ENCODE measurements at places on chromosomes 2 and 18.

DNA sequence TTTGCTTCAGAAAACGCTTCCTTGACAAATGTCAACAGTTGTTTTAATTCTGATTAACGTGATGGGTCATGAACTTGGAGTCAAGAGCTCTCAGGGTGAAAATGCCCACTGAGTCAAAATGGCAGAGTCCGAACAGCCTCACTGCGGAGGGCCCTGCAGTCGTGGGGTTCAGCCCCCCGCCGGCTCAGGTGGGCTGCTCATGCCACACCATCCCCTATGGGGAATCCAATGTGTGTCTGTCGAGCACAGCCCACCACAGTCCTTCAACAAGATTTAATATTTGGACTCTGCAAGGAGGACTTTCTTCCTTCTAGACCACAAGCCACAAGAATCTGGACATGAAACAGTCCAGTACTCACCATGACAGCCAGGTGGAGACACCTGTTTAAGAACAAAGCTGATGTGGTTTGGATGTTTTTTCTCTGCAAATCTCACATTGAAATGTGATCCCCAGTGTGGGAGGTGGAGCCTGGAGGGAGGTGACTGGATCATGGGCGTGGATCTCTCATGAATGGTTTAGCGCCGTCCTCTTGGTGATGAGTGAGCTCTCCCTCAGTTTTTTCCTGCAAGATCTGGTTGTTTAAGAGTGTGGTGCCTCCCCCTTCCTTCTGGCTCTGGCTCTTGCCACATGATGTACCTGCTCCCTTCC is 201.0 kb downstream of the NDUFA10 start:
- DNase-seq = no peak

- DNase-seq = no peak
Measured at GRCh38 chr2:146927080-146927711, 917.6 kb upstream of the ACVR2A start.

GRCh38 chr2:216989340-216990129 is 129.7 kb upstream of the TNP1 start:
- no peak for DNase-seq

DNA sequence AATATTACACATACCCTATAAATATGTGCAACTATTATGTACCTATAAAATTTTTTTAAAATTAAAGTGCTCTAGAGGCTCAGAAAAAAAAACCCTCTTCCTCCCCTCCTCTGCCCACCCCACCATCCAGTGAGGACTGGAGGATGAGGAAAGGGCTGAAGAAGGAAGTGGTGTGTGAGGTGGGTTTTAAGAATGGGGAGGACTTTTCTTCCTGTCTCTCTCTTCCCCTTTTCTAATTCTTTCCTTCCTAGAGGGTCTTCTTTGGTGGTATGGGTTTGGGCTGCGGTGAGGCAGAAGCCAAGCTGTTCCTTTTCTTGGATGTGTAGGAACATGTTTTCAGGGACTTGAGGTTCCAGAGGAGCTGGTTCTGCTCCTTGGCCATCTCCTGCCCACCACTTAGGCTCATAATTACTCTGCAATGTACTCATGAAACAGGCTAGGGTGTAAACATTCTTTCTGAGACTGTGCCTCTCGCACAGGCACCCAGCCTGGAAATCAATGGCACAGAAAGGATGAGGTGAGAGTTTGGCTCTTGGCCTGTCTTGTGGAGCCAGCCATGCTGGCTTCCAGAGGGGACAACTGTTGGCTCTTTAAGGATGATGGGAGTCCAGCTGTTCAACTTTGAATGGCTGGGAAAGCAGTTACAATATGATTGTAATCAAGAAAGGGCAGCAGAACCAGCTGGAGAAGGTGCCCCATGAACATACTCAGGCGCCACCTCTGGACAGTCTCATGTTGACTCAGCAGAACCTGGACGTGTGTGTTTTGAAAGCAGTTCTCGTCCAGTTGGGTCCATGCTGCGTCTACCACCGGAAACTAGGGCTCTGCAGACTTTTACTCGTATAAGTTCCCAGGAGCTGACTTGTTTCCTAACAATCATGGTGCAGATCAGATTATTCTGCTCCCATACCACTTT is 38.3 kb downstream of the IL1RL2 start:
- no peak for DNase-seq

DNA sequence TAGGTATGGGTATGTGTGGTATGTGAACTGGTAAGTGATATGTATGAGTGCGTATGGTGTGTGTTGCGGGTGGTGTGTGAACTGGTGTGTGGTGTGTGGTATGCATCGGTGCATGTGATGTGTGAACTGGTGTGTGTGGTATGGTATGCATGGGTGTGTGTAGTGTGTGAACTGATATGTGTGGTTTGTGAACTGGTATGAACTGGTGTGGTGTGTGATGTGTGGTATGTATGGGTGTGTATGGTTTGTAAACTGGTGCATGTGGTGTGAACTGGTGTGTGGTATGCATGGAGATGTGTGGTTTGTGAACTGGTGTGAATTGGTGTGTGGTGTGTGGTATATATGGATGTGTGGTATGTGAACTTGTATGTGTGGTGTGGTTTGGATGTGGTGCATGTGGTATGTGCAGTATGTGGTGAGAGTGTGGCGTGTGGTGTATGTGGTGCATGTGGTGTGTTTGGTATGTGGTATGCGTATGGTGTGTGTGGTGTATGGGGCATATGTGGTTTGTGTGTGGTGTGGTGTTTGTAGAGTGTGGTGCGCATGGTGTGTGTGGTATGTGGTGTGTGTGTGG is 208.9 kb upstream of the TNP1 start:
- no peak for DNase-seq

DNA sequence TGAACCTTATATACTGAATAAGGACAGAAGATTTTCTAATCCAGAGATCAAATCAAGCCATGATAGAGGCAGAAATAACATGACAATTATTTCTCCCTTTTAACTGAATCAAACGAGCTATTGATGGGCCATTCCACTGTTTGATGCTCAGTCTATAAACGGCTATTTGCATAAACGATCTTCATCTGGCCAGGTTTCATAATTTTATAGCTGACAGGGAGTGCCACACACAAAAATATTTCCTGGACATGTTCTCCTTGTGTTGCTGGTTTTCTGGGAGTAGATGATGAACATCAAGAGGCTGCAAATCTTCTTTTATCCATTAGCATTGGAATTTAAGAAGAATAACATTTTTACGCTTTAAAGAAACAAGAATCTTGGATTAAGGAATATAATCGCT is 63.1 kb downstream of the ACVR1C start:
- DNase-seq = no peak

- no peak for DNase-seq
Measured at GRCh38 chr2:18792684-18793083, 203.3 kb upstream of the NT5C1B start.

DNA sequence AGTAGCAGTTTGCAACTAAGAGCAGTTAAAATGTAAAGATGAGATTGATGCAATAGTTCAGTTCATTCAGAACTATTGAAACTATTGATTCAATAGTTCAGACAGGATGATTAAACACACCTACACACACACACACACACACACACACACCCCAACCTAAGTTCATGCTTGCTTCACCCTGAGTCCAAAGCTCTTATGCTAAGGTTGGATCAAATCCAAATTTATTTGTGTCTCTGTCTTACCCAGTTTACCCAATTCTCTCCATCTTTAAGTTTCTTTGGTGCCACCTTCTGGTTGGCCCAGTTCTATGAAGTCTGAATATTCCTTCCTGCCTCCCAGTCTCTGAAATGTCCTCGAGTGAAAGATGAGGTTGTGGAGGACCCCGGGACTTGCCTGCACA is 5.1 kb downstream of the SERPINB8 start:
- no peak for DNase-seq

- DNase-seq = no peak
Measured at GRCh38 chr2:204795156-204795555, 249.9 kb downstream of the PARD3B start.

DNA sequence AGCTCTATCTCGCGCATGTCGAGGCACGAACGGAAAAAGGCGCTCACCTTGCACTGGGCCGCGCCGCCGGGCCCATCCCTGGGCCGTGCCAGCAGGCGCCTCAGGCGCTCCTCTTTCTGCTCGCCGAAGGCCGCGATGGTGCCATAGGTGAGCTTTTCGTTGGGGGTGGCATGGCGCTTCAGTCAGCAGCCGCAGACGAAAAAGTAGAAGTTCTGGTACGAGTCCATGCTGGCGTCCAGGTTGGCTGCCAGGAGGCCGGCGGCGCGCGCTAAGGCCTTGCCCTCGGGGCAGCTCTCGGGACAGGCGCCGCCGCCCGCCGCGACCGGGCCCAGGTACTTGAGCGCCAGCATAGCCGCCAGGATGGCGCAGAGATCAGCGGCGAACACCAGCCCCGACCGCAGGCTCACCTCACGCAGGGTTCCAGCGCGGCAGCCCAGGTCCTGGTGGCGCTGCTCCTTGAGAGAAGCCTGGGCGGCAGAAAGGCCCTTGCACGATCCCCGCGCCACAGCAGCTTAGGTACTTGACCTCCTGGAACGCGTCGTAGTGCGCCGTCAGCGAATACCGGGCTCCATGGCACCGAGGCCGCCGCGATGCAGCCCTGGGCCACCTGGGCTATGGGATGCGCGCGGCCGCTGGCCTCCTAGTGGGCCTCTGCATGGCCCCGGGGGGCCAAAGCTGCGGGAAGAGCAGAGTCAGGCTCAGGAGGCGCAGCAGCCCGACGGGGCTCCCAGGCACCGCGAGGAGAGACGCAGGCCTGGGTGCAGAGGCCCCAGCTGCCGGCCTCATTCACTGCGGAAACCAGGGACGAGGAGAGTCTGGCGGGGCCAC is 12.8 kb downstream of the ALPG start:
- DNase-seq = no peak

DNA sequence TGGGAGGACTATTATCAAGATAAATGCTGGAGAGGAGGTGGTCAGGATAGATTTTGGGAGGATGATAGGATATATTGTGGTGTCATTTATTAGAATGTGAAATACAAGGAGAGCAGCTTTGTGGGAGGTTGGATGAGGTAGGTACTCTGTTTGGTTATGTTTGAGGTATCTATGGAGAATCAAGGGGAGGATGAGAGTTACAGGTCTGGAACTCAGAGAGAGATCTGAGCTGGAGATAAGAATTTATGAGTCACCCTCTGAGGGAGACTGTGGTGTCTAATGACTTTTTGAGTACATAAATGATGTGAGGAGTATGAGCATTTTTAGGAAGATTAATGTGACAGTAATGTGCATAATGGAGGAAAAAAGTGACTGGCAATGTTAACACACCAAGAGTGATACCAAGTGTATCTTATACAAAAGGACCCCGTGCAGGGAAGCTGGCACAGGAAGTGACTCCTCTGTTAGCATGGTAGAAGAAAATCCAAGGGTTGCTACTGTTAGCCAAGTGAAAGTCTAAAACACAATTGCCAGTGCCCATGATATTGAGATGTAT is 48.2 kb downstream of the CRIM1 start:
- DNase-seq = no peak

DNA sequence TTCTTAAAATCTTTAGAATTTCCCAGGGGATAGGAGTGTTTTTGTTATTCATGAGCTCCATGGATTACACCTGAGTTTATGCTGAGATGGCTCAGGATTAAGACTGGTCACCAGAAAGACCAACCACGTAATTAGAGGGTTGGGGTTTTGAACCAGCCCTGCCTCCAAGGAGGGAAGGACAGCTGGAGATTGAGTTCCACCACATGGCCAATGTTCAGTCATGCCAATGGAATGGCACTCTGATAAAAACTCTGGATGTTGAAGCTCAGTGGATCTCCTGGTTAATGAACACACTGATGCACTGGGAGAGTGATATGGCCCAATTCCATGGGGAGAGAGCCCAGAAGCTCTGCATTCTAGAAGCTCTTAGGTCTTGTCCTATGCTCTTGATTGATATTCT is 38.7 kb upstream of the PTPN4 start:
- DNase-seq = no peak

DNA sequence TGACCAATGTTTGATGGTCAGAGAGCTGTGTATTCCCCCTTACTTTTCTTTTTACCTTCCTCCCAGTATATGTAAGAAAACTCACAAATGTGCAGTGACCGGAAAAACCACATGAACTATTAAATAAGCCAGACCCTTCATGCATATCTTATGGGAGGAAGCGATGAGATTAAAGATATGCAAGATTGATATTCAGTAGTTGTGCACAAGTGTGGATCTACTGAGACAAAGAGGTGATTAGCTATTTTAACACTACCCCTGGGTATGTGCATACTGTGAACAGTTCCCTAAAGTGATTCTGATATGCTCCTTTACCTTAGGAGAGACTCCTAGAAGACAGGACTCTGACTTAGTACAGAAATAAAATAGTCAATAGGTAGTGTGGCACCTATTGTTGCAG is 328.3 kb downstream of the EPHA4 start:
- no peak for DNase-seq

DNA sequence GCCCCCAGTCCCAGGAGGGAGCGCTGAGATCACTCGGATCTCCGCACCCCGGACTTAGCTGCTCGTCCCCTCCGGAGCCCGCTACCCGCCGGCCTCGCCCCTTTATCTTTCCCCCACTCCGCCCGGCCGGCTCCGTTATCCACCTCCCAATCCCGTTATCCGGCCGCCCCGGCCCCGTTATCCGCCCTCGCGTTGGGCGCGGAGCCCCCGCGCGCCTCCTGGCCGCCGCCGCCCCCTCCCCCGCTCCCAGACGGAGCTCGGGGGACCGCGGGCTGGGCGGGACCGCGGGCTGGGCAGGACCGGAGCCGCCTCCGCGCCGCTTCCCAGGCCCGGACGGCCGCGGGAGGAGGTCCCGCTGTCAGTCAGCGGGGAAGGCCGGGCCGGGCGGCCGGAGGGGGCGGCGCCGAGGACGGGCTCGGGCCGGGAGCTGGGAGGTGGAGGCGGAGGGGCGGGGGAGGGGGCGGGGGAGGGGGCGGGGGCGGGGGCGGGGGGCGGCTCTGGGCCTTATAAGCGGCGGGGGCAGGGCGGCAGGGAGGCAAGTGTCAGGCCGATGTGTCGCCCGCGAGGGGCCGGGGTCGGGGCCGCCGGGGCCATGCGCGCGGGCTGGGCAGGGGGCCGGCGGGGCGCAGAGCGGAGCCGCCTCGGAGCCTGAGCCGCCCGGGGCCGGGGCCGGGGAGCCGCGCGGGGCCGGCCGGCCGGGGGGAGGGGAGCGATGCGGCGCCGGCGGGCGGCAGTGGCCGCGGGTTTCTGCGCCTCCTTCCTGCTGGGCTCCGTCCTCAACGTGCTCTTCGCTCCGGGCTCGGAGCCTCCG is at the start of gene PKDCC:
Gene PKDCC, plus strand, starts transcription at position 534 of the 811 bp plus-strand sequence. Its CDS starts 179 bp downstream, at position 713.
- DNase-seq = no peak

GRCh38 chr2:98518101-98518500 is 73.4 kb downstream of the INPP4A start:
- no peak for DNase-seq

DNA sequence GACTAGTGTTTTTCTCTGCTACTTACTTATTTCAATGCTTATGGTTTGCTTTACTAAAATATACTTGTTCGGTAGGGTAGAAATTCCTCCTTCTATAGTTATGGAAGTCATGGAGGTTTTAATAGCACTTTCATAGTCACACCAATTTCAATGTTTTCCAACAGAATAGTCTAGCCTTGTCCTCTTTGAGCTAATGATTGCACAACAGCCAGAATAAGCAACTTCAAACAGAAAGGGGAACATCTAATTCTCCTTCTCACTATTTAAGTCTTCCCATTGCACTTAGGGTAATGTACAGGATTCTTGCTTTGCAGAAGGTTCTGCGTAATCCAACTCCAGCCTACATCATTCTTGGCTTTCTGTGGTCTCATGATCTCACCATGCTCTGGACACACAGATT is 287.7 kb upstream of the GCFC2 start:
- no peak for DNase-seq
